T-cell (primary cell): ENCODE measurements at places on chromosomes 2 and 18. TPM values are rescaled to one million over a fixed set of nuclear protein-coding genes. Genes with fewer than 3 reads are reported as not detected.

ZSCAN30 gene
- 16.2 TPM for total RNA-seq

DLX2 gene
- total RNA-seq = not detected

APLF gene
- total RNA-seq = 4.3 TPM

CIAO1 gene
- total RNA-seq = 65.2 TPM

DSG4 gene
- not detected for total RNA-seq

GPR155 gene
- total RNA-seq = 15.5 TPM

RNF144A gene
- 79.9 TPM for total RNA-seq

SLC11A1 gene
- 0.62 TPM for total RNA-seq

MOGAT1 gene
- total RNA-seq = not detected

LOXHD1 gene
- total RNA-seq = 0.13 TPM

SULT1C2 gene
- total RNA-seq = not detected

STON1 gene
- total RNA-seq = 3.8 TPM

C1GALT1C1L gene
- total RNA-seq = not detected

RUFY4 gene
- total RNA-seq = 0.18 TPM

NGEF gene
- not detected for total RNA-seq

KIF1A gene
- not detected for total RNA-seq

C2orf74 gene
- 18.8 TPM for total RNA-seq

DUSP2 gene
- 418 TPM for total RNA-seq

ZNF397 gene
- total RNA-seq = 37.0 TPM

REG3G gene
- 0.72 TPM for total RNA-seq

SLC4A5 gene
- 10.1 TPM for total RNA-seq

COL3A1 gene
- total RNA-seq = 2.0 TPM

SERPINB5 gene
- not detected for total RNA-seq

G6PC2 gene
- not detected for total RNA-seq

CNTNAP5 gene
- not detected for total RNA-seq

LYG1 gene
- 3.2 TPM for total RNA-seq

TUBA3E gene
- total RNA-seq = not detected

UGT1A8 gene
- not detected for total RNA-seq

PLCL1 gene
- total RNA-seq = 16.8 TPM

TDRD15 gene
- not detected for total RNA-seq

TGFA gene
- total RNA-seq = 4.5 TPM

TNS1 gene
- total RNA-seq = 1.6 TPM

ANKRD44 gene
- 238 TPM for total RNA-seq

ABCG5 gene
- total RNA-seq = not detected

HTR2B gene
- not detected for total RNA-seq

ALK gene
- total RNA-seq = not detected

CD8B gene
- 206 TPM for total RNA-seq

COL4A4 gene
- total RNA-seq = 0.12 TPM

SOX11 gene
- total RNA-seq = not detected

STPG4 gene
- total RNA-seq = 0.79 TPM

SS18 gene
- 67.3 TPM for total RNA-seq

CYP1B1 gene
- not detected for total RNA-seq

STAT4 gene
- total RNA-seq = 83.6 TPM

ANKRD30BL gene
- not detected for total RNA-seq

KLF7 gene
- 90.6 TPM for total RNA-seq

VWC2L gene
- not detected for total RNA-seq
